ENCODE measurements at places on chromosomes 5 and 9. TPM values are rescaled to one million over a fixed set of nuclear protein-coding genes. Genes with fewer than 3 reads are reported as not detected.
A peak's percentile ranks its signal among the peaks of the same experiment; 100 is the strongest.

DNA sequence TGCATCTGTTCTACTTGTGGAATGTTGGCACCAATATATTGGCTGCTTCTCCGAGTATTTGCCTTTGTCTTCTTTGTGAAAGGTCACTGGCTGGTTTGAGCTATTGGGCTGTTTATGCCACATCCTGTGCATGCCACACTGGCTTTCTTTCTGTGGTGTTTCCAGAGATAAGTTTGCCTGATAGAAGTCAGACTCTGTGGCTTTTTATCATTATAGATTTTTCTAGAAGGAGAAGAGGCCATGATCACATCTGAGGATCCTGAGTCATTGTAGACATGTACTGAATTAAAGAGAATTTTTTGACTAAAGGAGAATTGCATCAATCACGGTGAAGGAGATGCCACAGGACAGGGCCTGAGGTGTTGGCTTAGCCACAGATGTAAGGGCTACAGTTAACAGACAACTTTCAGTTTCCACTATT lies 26.5 kb upstream of the CDKN2B start:
- H3K36me3 ChIP-seq, result peaks cover 1% of the 10 kb centered on the region
- no peak for DNase-seq
- H3K4me1 ChIP-seq, result peaks cover 18% of the 10 kb centered on the region

- no peak for DNase-seq
- H3K4me3 ChIP-seq, result no peak overlapping the region
- no peak overlapping the region for H3K27ac ChIP-seq
- no peaks in the 10 kb centered on the region for H3K36me3 ChIP-seq
- peaks cover 16% of the 10 kb centered on the region for H3K4me1 ChIP-seq
Measured at GRCh38 chr5:82107267-82107666, 135.4 kb downstream of the ATG10 start.

The RIMOC1 gene
- 38.9 TPM for total RNA-seq

The SLC26A2 gene
- 48.1 TPM for total RNA-seq

- H3K4me3 ChIP-seq, result no peak overlapping the region
- no peaks in the 10 kb centered on the region for H3K27me3 ChIP-seq
- H3K4me1 ChIP-seq, result peaks cover 8% of the 10 kb centered on the region
- DNase-seq, result no peak
- no peak overlapping the region for H3K27ac ChIP-seq
Measured at GRCh38 chr5:83780699-83781350, 60.2 kb upstream of the HAPLN1 start.

- no peaks in the 10 kb centered on the region for H3K4me1 ChIP-seq
- H3K4me3 ChIP-seq, result no peak overlapping the region
- H3K27ac ChIP-seq, result no peak overlapping the region
- no peaks in the 10 kb centered on the region for H3K36me3 ChIP-seq
- DNase-seq, result no peak
- peaks cover 15% of the 10 kb centered on the region for H3K27me3 ChIP-seq
Measured at GRCh38 chr5:133469252-133469651, 143.1 kb downstream of the FSTL4 start.

The CDC20B gene
- total RNA-seq, result not detected

GRCh38 chr5:96936431-96937320 lies 796 bp downstream of the LNPEP start:
- peak overlapping the region; percentile 72 for H3K27ac ChIP-seq
- peaks cover 2% of the 10 kb centered on the region for H3K36me3 ChIP-seq
- H3K27me3 ChIP-seq, result no peaks in the 10 kb centered on the region
- H3K4me3 ChIP-seq, result peak overlapping the region; percentile 90
- no peak for DNase-seq

GRCh38 chr9:131490514-131490913 lies 12.2 kb upstream of the POMT1 start:
- H3K27ac ChIP-seq, result peak overlapping the region; percentile 59
- peaks cover 61% of the 10 kb centered on the region for H3K36me3 ChIP-seq
- no peaks in the 10 kb centered on the region for H3K27me3 ChIP-seq
- no peak overlapping the region for H3K4me3 ChIP-seq

- H3K27me3 ChIP-seq, result no peaks in the 10 kb centered on the region
- H3K27ac ChIP-seq, result peak overlapping the region; percentile 91
- peak overlapping the region; percentile 95 for H3K4me3 ChIP-seq
- peaks cover 53% of the 10 kb centered on the region for H3K4me1 ChIP-seq
- DNase-seq, result no peak
Measured at GRCh38 chr9:124869986-124870560, 8.1 kb downstream of the ARPC5L start.

- H3K27me3 ChIP-seq, result peaks cover 56% of the 10 kb centered on the region
- H3K27ac ChIP-seq, result no peak overlapping the region
Measured at GRCh38 chr5:135821061-135821801, 13.2 kb upstream of the SLC25A48 start.

The ACOT12 gene
- total RNA-seq, result not detected

DNA sequence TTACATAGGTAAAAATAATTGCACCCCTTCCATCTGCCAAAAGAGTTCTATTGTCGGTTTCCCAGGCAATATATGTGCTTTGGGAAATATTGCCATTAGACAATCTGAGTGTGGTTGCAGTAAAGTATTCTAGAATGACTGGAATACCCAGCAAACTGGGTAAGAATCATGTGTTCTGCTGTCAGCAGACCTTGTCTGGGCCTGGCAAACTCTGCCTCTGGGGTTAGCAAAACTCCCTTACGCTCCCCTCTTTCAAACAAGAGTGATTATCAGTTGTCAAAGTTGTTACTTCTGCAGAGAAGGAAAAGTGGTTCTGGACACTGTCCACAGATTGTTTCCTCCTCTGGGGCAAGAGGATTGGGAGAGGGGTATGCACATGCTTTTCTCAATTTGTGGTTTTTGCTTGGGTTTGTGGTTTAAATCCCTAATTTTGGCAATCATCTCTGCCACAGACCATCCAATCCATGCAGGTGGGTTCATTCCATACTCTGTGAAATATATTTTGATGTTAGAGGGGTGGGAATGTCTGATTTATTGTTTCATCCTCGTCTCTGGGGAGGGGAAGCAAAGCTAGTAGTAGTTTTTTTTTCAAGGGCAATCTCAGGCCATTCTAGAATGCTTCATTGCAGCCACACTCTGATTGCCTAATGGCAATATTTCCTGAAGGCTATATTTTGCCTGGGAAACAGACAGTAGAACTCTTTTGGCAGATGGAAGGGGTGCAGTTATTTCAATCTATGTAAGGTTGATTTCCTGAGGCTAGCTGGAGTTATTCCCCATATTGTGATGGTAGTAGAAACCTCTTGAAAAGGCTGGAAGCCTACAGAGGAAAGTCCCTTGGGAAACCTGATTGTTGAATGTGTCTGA lies 24.0 kb upstream of the TNFSF15 start:
- H3K27me3 ChIP-seq, result peaks cover 7% of the 10 kb centered on the region
- H3K4me1 ChIP-seq, result no peaks in the 10 kb centered on the region
- no peaks in the 10 kb centered on the region for H3K36me3 ChIP-seq
- no peak overlapping the region for H3K27ac ChIP-seq
- DNase-seq, result no peak
- no peak overlapping the region for H3K4me3 ChIP-seq
